ENCODE measurements at places on chromosomes 16 and 17.

DNA sequence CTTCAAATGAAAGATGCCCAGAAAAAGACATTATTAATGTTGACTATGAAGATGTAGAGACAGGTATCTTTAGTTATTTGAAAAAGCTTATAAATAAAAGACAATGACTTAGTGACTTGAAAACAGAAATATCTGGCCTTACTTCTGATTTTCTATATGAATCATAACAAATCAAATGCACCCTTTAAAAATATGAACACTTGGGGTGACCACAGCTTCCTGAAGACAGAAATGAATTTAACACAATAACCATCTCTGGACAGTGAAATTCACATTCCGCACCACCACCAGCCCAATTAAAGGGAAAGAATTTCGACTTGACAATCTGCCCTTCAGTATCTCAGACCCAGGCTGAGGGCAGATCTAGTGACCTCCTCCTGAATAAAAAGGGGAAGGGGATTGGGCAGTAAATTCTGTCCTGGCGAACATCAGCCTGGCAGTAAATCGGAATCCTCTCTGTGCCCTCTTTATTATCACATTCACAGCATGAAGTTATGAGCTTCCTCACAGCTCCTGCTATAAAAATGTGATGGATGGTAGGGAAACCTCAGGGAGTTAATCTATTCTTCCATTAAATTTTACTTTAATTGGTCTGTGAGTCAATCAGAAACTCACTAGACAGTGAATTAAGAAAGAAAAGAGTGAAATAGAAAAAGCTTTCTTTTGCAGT lies 131.5 kb downstream of the SNX11 start:
- no peak for DNase-seq

DNA sequence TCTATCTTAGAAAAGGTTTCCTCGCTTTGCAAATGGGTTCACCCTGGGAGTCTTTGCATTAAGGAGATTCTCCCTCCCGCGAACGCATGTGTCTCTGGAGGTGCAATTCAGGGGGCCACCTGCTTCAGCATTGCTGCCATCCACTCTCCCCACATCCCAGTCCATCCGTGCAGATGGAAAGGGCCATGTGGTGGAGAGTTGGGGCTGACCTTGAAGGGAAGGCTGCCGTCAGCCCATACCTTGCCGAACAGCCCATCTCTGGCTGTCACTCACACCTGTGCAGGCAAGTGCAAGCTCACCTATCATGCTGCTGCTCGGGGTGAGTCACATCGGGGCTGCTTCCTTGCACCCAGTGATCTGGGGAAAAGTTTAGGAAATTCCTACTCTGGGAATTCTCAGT lies 106.1 kb downstream of the ZNF423 start:
- no peak for DNase-seq

DNA sequence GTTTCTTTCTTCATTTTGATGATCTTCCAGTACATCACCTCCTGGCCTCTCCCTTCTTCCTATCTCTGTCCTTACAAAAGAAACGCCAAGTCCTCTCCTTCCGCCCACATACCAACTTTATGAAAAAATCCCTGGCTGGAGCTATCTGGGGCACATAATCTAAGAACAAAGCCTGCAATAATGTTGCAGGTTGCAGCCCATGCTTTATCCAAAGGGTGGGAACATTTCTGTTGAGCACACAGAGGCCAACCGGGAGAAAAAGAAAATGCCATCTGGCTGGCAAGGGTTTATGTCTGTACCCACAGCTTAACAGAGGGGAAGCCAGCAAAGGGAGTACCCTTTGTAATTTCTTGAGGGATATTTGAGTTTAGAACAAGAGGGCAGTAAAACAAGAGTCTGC lies 409.6 kb downstream of the SOX9 start:
- DNase-seq: no peak

GRCh38 chr16:67935101-67935401 lies 1.6 kb downstream of the PSMB10 start:
- no peak for DNase-seq

DNA sequence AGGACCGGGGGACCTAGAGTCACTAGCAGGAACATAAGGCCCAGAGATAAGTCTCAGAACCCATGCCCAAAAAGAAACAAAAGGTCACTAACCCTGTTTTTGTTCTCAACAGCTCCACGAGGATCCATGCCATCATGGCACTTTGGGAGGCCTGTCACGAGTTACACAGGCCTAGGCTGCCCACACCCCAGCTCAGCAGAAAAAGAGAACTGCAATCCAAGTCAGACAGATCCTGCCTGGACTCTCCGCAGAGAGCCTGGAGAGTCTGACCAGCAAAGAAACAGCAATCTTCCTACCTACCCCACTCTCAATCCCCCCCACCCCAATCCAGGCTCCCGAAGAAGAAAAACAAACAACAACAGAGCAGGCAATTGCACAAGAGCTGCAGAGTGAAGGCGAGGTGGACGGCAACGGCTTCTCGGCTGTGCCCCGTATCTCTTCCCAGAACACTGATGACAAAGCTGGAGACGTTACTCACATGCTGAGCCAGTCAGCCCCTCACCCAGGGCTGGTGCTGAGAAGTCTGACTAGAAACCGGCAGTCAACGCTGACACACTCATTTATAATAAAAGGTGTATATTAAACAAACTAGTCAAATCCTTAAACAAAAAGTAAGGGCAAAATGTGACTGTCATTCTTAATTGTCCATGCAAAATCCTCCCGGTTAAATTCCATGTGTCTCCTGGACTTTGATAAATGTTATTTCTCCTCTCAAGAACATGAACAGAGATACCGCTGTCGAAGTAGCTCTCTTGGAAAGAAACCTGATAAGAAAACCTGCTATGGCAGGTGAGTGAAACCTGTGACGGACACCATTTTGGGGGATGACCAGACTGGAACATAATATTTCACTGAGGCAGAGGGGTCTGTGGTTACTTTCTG lies 89.3 kb downstream of the SMG6 start:
- no peak for DNase-seq

- DNase-seq: no peak
Observed at GRCh38 chr16:651844-652243, 2.7 kb downstream of the WDR90 start.

GRCh38 chr16:3977376-3977775 lies 96.9 kb upstream of the CREBBP start:
- no peak for DNase-seq

DNA sequence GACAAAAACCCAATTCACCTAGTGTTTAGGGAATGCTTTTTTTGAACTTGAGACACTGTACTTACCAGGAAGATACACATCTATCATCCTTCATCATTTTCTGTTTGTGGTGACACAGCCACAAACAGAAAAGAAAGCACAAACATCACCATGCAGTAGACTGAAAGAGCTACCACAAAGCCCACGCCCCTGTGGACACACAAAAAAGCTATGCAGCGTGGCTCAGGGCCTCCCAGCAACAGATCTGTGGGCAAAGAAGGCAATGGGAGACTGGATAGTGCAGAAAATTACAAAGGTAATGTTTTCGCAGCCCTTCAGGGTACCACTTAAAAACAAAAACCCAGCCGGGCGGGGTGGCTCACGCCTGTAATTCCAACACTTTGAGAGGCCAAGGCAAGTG lies 9.6 kb downstream of the COTL1 start:
- DNase-seq: no peak

- DNase-seq: no peak
Observed at GRCh38 chr17:44767493-44767892, 8.7 kb downstream of the ADAM11 start.

DNA sequence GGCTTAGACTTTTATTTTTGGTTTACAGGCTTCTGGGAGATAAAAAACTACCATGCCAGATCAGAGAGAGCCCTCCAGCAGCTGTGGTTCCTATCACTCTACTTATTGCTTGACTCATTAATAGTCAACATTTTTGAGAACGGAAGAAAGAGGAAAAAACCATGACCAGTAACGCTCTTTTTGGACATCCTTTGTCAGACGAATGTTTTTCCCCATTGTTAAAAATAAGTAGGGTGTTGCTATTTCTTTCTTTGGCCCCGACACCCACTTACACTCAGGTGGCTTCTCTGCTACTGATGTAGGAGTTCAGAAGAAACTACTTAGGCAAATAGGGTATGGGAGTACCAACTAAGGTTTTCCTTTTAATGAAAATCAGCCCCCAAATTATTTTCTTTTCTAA lies 27.5 kb downstream of the TVP23A start:
- no peak for DNase-seq

DNA sequence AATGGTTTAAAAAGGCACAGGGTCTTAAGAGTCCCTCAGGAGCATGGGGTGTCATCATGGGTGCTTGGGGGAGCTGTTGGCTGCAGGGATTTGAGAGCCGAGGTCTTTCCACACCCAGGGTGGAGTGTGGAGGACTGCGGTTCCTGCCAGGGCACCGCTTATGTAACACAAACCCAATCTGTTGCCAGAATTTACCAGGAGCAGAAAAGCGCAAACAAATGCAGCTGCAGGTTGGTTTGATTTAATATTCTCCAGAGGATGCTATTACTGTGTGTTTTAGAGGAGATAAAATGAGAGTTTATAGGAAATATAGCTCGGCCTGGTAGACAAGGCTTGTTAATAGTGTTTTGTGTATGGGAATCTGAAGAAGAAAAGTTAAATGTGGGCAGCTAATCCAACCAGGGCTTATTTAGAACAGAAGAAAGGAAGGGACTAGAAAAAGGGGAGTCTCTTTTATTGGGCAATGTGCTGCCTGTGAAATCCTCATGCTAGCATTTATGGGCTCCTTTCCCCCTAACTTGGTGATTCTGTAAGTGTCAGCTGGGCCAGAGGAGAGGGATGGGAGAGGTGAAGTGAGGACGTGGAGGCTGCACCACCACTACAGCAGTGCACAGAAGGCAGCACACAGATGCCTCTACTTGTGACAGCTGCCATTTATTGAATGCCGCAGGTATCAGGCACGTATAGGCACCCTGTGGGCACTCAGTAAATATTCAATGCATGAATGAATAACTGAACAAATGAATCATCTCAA lies 174.7 kb downstream of the KATNIP start:
- no peak for DNase-seq

GRCh38 chr17:32828822-32829221 lies 48.1 kb downstream of the MYO1D start:
- no peak for DNase-seq

- DNase-seq: no peak
Observed at GRCh38 chr16:76118344-76118743, 158.9 kb upstream of the CNTNAP4 start.

DNA sequence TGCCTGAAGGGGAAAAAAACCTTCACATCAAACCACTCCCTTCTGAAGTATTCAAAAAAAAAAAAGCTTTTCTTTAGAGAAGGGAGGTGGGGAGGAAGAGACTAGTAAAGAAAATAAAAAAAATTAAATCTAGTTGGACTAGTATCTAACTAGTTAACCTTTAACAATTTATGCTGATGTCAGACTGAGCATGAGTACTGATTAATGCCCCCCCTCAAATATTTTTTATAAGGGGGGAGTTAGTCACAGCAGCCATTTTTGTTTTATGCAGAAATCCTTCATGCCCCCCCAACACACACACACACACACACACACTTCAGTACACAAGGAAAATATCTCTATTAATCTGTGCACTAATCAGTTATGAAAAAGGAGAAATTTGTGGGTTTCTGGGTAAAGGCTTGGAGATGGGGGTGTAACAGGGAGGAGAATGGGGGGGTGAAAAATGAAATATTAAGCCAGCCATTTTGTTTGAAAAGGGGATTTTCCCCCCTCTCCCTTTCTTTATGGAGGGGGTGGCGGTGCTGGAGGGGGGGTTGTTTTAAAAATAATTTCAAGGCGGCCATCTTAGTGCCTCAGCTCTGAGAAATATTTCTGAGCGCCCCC lies 4.7 kb upstream of the CHD3 start:
- DNase-seq: no peak

- no peak for DNase-seq
Observed at GRCh38 chr16:14069818-14070217, 1.3 kb upstream of the MRTFB start.

DNA sequence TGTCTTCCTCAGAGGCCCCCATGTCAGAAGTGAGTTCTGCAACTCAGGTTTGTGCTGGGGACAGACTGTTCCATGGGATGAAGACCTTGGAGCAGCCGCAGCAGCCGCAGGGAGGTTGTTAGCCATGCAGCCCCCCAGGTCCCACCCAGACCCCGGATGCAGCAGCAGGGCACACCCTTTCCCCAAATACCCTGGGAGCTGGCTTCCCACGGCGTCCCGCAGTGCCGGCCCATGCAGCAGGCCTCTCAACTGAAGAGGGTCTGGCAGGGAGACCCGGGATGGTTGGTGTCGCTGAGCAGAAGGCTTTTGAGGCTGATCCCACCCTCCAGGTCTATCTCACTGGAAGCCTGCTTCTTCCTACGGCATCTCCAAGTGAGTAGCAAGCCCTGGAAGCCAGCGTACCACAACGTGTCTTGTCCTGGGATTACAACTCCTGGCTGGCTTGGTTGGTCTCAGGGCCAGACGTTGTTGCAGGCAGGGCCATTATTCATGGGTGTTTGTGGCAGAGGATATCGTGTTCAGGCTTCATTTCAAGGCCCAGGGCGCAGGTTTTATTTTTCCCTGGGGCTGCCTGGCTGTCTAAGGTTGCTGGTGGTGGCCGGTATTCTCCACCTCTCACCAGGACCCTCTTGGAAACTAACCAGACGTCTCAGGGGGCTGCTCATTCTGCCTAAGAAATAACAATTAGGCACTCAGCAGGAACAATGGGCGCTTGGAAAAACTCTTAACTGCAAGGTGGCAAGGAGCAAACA lies 223.2 kb downstream of the C16orf95 start:
- no peak for DNase-seq

DNA sequence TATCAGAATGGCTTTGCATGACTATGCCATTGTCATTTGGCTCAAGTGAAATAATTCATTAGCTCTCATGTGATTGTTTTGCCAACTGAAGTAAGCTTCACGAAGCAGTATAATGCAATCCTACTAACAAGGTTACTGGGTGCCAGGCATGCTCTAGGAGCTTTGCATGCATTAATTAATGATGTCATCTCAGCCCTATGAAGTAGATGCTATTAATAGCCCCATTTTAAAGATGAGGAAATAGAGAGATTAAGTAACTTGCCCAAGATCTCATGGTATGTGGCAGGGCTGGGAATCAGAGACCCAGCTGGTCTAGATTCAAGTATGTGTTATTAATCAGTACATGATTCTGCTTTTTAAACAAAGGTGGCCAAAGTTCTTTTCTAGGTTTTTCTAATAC lies 14.1 kb downstream of the KRT39 start:
- peak; percentile 97 for DNase-seq

GRCh38 chr17:78279360-78279990 lies 48.0 kb downstream of the TMEM235 start:
- DNase-seq: no peak

Data from AG09309 (cell line).